Ecto neural progenitor cell (in vitro differentiated cells): ENCODE measurements at places on chromosomes 16 and 17.

DNA sequence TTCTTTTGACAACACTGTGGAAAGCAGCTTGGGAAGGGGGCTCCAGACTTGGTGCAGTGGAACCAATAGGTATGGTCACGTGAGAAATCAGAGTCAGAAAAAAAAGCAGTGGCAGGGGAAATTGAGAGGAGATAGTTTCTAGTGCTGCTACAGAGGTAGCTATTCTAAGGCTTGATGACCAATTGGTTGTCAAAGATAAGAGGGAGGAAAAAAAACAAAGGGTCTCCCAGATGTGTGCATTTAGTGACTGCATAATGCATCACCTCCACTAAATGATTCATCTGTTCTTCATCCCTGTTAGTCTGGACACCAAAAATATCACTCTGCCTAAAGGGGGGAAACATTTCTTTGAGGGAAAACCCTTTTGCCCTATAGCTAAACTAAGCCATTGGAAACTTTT is 56.5 kb downstream of the PIGL start:
- no peak for DNase-seq

DNA sequence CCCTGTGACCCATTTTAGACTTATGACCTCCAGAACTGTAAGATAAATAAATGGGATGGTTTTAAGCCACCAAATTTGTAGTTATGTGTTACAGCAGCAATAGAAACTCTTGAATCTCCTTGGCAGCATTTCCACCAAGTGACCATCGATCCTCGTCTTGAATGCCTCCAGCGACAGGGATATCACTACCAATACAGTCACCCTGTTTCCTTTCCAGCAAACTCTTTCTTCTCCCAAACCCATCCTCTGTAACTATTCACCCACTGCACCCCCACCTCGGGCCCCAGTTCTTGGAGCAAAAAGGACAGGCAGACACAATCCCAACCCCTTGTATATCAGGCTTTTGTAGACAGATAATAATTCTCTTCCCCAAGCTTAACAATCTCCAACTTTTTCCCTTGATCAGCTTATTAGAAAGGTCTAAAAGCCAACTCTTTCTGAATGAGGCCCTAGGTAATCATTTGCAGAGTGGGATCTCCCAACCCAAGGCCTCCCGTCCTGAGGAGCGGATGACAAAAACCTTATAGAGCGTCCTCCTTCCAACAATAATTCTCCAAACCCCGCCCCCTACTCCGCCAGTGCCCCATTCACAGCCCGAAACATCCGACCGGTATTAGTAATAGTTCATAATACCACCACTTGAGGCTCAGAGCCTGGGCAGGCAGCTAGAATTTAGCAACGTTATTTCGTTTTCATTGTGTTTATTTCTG is 14.7 kb upstream of the PLLP start:
- no peak for DNase-seq

- DNase-seq, result no peak
These were observed 585 bp downstream of the ALOX12 start for GRCh38 chr17:6996256-6997011.

- DNase-seq, result no peak
These were observed 473.9 kb downstream of the PMP22 start for GRCh38 chr17:14791221-14791620.

- peak; percentile 67 for DNase-seq
These were observed 789.9 kb upstream of the KIF2B start for GRCh38 chr17:53032861-53033271.

- DNase-seq, result no peak
These were observed 6.3 kb upstream of the MMP28 start for GRCh38 chr17:35801583-35802224.

- DNase-seq, result peak; percentile 61
These were observed 1.1 kb downstream of the CREBBP start for GRCh38 chr16:3879258-3879886.

DNA sequence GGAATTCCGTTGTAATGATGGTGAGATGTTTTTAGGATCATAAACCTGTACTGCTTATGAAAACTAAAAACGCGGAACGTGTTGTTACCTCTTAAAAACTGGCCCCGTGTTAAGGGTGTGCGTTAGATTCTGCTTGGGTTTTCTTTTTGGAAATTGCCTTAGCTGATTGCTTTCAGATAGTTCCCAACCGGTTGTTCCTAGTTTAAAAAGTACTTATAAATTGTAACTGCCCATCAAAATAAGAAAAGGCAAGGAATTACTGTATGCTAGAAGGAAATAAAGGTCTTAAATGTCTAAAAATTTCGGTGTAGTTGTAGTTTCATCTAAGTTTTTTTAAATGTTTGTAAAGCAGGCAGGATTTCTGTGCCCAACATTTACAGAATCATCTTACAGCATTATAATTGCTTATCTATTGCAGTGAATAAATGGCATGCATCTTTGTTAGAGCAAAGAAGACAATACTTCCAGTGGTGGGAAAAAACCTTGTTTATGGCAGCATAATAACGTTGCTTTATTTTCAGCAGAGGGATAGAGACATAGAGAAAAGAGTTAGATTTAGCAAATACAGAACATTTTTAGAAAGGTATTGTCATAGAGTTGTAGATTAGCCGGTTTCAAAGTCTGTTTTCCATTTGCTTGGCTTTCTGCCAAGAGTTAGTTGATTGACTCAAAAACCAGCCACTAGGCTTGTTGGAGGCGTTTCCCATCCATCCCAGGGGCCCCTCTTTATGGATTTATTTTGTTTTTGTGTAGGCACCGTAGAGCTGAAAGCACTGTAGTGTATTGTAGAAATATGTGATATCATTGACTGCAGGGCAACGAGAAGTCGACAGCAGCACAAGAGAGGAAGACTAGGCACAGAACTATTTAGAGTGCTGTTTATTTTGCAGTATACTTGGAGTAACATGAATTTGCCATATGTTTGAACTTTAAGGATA is 1.7 kb downstream of the PPM1D start:
- no peak for DNase-seq

- no peak for DNase-seq
These were observed 19.5 kb downstream of the ANKRD40 start for GRCh38 chr17:50688245-50688644.

- no peak for DNase-seq
These were observed 2.1 kb upstream of the HEXIM1 start for GRCh38 chr17:45146166-45146565.

- DNase-seq, result no peak
These were observed 11.3 kb downstream of the OSBPL7 start for GRCh38 chr17:47810200-47810821.

DNA sequence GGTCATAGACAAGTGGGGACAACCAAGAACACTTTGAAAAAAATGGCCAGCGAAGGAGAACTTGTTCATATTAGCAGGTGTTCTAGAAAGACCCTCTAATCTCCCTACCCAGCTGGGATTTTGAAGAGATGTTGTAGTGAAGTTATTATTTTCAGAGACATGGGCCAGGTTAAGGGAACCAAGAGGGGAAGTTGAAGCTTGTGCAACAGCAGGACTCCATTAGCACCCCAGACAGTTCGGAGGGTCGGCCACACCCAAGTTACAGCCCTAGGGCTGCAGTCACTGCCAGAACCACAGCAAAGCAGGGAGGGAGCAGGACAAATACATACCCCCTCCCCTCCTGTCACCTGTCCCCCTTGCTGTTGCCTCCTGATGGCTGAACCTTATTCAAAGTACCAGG is 42.3 kb downstream of the WSB1 start:
- no peak for DNase-seq

DNA sequence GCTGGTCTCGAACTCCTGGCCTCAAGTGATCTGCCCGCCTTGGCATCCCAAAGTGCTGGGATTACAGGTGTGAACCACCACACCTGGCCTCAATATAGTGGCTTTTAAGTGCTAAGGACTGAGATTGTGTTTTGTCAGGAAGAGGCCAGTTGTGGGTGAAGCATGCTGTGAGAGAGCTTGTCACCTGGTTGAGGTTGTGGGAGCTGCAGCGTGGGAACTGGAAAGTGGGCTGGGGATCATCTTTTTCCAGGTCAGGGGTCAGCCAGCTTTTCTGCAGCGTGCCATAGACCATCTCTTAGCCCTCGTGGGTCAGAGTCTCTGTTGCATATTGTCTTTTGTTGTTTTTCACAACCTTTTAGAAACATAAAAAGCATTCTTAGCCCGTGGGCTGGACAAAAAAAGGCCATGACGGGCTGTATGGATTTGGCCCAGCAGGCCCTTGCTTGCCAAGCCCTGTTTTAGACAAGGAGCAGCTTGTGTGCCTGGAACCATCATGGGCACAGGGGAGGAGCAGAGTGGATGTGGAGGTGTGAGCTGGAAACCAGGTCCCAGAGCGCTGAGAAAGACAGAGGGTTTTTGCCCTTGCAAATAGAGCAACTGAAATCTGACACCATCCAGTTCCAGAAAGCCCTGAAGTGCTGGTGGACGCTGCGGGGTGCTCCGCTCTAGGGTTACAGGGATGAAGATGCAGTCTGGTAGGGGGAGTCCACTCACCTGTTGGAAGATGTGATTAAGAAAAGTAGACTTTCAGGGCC is 5.5 kb downstream of the BIRC5 start:
- no peak for DNase-seq

DNA sequence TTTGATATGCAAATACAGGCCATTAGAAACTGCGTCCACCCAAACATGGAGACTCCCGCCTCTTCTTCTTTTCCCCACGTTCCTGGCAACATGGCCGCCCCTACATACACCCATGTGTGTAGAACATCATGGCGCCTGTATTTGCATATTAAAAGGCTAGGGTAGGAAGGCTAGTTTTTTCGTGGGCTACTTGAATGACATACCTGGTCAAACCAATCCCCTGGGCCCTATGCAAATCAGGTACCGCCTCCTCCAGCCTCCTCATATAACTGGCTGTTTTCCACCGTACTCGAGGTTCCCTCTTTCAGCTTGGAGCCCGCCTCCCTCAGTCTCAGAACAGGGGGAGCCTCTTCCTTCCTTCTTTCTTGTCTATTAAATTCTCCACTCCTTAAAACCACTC is 840 bp upstream of the CD300LB start:
- DNase-seq, result peak; percentile 31

DNA sequence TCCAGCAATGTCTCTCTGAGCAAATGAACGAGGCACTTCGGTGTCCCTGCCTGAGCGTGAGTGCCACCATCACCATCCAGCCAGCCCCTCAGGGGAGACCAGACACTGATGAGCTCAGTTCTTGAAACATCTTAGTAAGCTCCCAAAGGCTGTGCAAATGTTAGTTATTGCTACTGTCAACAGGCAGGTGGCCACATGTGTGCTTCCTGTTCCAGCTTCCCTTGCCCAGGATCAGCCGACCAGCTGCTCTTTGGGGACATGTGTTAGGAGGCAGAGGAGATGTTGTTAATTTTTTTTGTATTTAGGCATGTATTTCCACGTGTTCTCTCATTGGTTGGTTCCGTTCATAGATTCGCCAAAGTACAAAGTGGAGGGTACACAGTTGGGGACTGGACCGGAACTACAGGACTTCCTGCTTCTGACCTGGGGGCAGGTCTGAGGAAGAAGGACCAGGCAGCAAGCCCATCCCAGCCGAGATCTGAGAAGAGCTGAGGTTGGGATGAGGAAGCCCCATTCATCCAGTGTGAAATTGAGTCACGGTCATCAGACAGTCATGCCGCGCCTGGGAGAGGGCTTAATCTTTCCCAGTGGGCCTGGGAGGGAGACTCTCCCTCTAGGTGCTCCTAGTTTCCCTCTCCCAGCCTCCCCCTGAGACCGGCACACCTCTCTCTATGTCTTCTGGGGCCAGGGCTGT is 3.8 kb downstream of the TTYH2 start:
- DNase-seq, result no peak

DNA sequence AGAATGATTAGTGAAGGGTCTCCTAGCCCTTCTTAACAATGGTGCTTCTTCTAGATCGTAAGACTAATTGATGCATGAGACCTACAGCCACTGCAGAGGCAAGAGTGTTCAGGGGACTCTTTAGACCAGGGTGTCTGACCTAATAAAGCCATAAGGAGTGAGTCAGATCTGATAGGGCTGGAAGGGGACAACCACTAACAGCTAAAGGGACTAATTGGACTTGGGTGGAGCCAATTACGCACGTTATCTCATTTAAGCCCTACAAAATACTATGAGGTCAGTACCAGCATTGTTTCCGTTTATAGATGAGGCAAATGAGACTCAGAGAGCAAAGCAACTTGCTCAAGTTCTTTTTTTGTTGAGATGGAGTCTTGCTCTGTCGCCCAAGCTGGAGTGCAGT is 14.5 kb upstream of the RNF222 start:
- no peak for DNase-seq

- DNase-seq, result no peak
These were observed 35.7 kb downstream of the CYB5D2 start for GRCh38 chr17:4178651-4179050.

DNA sequence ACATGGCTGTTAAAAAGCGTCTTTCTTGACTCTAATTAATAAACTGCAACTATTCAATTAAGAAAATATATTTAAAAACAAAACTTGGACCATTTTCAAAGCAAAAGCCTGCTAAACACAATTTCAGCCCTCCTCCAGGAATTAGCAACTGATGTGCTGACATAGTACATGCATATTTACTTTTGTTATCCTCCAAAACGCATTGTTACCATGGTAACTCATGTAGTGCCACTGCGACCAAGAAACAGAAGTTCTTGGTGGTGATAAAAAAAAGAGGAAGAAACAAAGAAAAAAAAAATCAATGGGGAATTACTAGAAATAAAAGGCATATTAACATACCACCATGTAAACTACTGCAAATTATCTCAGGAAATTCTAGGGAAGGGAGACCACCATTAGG is 793.4 kb upstream of the CDH8 start:
- no peak for DNase-seq

- no peak for DNase-seq
These were observed 47.9 kb downstream of the SETD6 start for GRCh38 chr16:58563235-58563634.

DNA sequence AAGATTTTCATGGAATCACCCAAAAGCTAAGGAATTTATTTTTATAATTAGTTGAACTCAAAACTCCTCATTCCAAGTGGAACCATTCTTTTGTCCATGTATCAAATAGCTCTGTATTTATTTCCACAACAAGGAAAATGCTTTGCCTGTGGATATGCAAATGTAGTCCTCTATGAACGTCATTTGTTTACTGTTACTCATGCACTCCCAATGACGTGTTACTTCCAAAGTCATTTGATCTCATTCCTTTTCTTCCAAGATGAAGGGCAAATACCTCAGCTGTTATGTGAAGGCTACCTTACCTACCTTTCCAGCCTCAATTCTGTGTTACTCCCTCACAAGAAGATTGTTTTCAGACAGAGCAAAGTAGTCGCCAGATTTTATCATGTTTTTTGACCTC is 83.7 kb downstream of the ITFG1 start:
- DNase-seq, result no peak

GRCh38 chr16:11871193-11871592 is 19.9 kb upstream of the RSL1D1 start:
- DNase-seq, result peak; percentile 53

GRCh38 chr16:68645494-68646388 is 631 bp downstream of the CDH3 start:
- DNase-seq, result peak; percentile 77

- no peak for DNase-seq
These were observed 200.3 kb downstream of the CYLD start for GRCh38 chr16:50942143-50942542.

- DNase-seq, result no peak
These were observed 112.1 kb upstream of the FOXF1 start for GRCh38 chr16:86398201-86398600.
